ENCODE measurements at places on chromosomes 11 and 22. TPM values are rescaled to one million over a fixed set of nuclear protein-coding genes. Genes with fewer than 3 reads are reported as not detected.

KIF18A gene
- 30.2 TPM for total RNA-seq

FOLH1 gene
- 1.4 TPM for total RNA-seq

ANO5 gene
- total RNA-seq = 11.6 TPM

TMEM25 gene
- total RNA-seq = 1.3 TPM

LUZP2 gene
- not detected for total RNA-seq

HPS4 gene
- 196 TPM for total RNA-seq

OR5P2 gene
- not detected for total RNA-seq

POU2AF2 gene
- not detected for total RNA-seq

KRTAP5-9 gene
- total RNA-seq = not detected

TAF6L gene
- total RNA-seq = 31.0 TPM

OSM gene
- total RNA-seq = not detected

APOL3 gene
- 1.5 TPM for total RNA-seq

APOA5 gene
- total RNA-seq = not detected

CARD16 gene
- total RNA-seq = 8.6 TPM

SLC37A2 gene
- 3.3 TPM for total RNA-seq

BAIAP2L2 gene
- 8.9 TPM for total RNA-seq

STK33 gene
- not detected for total RNA-seq

PRR33 gene
- total RNA-seq = not detected

OR2D2 gene
- total RNA-seq = 0.36 TPM

TREH gene
- not detected for total RNA-seq
